Lower lobe of right lung (tissue), 2 donors: ENCODE measurements at places on chromosomes 16 and 17. TPM values are rescaled to one million over a fixed set of nuclear protein-coding genes. Genes with fewer than 3 reads are reported as not detected.

Gene NPIPB9
- 5.5 TPM for total RNA-seq

Gene NPIPA3
- 1.4 TPM for total RNA-seq

Gene RTN4RL1
- 5.8 TPM for total RNA-seq

Gene SLC13A5
- total RNA-seq = not detected

Gene MSLN
- 42.6 TPM for total RNA-seq

Gene KIF19
- 3.6 TPM for total RNA-seq

Gene AGRP
- 8.5 TPM for total RNA-seq

Gene TMEM132E
- 0.53 TPM for total RNA-seq

Gene TRAP1
- total RNA-seq = 51.8 TPM

GRCh38 chr17:33023790-33024189 lies 32.1 kb downstream of the SPACA3 start:
- no peak for DNase-seq
- H3K4me3 ChIP-seq = no peak overlapping the region

GRCh38 chr17:65389426-65389825 lies 172.0 kb downstream of the AXIN2 start:
- H3K36me3 ChIP-seq = no peaks in the 10 kb centered on the region
- no peak overlapping the region for H3K4me3 ChIP-seq
- H3K4me1 ChIP-seq = no peaks in the 10 kb centered on the region
- H3K27me3 ChIP-seq = no peaks in the 10 kb centered on the region

DNA sequence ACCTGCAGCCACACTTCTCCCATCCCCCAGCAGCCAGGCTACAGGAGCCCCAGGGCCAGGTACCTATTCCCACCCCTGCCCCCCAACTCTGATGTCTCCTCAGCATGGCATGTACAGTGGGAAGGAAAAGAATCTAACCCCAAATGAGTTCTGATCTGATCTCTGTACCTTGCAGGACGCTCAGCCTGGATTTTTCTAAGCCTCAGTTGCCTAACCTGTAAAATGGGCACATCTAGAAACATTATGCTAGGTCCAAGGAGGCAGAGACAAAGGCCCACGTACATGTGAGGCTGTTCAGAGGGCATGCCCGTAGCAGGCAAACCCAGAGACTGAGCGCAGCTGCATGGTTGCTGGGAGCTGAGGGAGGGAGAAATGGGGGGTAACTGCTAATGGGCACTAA lies 35.1 kb downstream of the SLC38A8 start:
- no peak overlapping the region for H3K4me3 ChIP-seq
- H3K4me1 ChIP-seq = no peaks in the 10 kb centered on the region
- H3K27ac ChIP-seq = no peak overlapping the region
- H3K36me3 ChIP-seq = no peaks in the 10 kb centered on the region

DNA sequence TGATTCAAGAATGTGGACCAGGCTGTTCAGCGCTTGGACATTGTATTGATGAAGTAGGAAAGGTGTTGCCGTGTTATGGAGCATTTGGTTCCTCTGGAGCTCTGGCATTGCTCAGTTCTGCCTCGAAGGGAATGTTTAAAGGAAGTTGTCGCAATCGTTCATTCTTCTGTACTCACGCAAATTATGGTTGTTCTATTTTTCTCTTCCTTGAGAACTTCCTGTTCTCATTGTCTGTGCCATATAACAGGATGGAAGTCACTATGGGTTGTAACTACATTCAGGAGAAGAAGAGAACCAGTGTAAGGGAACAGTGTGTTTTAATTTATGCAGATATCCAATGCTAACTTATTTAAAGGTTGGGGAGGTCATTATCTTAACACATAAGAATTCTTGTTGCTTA lies 13.0 kb downstream of the PCTP start:
- peaks cover 5% of the 10 kb centered on the region for H3K4me1 ChIP-seq
- peaks cover 12% of the 10 kb centered on the region for H3K36me3 ChIP-seq
- H3K27ac ChIP-seq = no peak overlapping the region
- no peak for DNase-seq
- H3K4me3 ChIP-seq = no peak overlapping the region

DNA sequence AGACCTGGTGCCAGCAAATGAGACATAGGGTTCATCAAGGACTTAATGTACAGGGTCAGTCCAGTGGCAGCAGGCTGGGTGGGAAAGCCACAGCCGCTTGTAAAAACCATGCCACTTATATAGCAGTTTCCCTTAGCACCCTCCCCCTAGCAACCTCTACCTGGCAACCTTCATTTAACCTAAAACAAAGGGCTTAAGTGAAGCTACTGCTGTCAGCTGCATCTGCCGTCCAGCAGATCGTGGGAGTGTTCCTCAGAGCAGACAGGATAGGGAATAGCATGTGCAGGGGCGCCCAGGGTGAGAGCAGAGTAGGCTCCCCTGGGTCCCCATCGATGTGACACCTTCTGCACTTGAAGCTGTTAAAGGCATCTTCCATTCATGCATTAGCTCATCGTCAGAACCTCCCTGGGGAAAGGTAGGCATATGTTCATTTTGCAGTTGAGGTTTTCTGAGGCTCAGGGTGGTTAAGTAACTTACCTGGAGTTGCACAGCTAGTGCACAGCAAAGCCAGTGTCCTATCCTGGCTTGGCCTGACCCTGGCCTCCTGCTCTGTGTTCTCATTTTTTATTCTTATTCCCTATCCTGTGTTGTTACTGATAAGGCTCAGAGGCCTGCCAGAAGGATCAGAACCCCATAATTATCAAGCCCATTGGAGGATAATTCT lies 112.5 kb downstream of the SOCS1 start:
- peaks cover 21% of the 10 kb centered on the region for H3K4me1 ChIP-seq
- H3K4me3 ChIP-seq = no peak overlapping the region
- H3K36me3 ChIP-seq = no peaks in the 10 kb centered on the region
- DNase-seq = no peak
- no peak overlapping the region for H3K27ac ChIP-seq

- H3K4me3 ChIP-seq = no peak overlapping the region
- no peaks in the 10 kb centered on the region for H3K36me3 ChIP-seq
- no peak overlapping the region for H3K27ac ChIP-seq
- H3K4me1 ChIP-seq = peaks cover 17% of the 10 kb centered on the region
- no peak for DNase-seq
Measured at GRCh38 chr16:83005653-83006160, 378.9 kb downstream of the CDH13 start.

DNA sequence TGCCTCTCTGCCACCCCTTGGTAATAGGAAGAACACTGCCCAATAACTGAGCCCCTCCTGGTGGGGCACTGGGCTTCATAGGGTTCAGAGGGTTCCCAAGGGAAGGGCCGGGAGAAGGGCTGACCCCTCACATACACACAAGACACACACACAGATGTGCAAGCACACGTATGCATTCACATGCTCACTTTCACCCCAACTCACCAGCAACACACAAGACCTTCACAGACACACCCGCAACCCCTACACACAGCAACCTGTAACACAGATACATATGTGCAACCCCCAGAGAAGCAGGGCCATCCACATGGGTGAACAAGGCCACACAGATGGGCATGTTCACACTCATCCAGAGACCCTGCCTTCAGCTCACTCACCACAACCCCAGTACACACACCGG lies 225.1 kb downstream of the ZNF423 start:
- H3K27ac ChIP-seq = no peak overlapping the region
- peaks cover 5% of the 10 kb centered on the region for H3K36me3 ChIP-seq
- DNase-seq = no peak
- H3K4me3 ChIP-seq = no peak overlapping the region
- H3K4me1 ChIP-seq = no peaks in the 10 kb centered on the region
- H3K27me3 ChIP-seq = no peaks in the 10 kb centered on the region

DNA sequence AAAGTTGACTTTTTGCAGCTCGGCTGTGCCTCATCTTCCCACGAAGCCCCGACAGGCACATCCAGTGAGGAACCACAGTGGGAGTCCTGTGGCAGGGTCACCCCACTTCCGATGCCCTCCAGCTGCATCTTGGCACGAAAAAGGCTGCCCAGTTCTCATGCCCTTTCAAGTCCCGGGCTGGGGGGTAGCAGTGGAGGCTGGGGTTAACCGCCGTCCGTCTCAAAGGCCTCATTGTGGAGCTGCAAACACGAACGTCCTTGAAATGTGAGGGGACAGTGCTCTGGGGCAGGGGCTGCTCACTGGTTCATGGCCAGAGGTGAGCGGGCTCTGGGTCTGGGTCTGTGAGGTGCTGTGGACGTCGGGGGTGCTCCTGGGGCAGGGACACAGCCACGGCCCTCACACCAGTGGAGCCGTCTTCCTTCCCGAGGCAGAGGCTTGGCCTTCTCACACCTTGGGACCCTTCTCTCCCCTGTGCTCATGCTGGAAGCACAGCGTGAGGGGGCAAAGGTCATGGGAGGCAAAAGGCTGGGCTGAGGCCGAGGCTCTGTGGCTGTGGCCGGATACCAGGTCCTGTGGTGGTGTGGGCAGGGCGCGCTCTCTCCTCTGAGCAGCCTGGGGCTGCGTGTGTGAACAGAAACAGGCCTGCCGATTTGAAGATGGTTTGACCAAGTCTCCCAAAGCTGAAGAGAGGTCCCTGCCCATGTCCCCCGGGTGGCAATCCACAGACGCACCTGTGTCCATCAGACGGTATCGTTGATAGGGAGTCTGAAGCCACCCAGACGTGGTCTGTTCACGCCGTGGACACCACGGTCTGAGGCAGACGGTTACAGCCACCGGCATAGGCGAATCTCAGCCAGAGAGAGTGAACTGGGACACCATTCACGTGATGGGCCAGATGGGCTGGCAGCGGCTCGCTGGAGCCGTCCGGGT lies 3.1 kb upstream of the MC1R start:
- no peak overlapping the region for H3K27ac ChIP-seq

GRCh38 chr17:59516451-59516850 lies 49.0 kb upstream of the DHX40 start:
- no peaks in the 10 kb centered on the region for H3K36me3 ChIP-seq
- H3K4me1 ChIP-seq = peaks cover 38% of the 10 kb centered on the region
- H3K4me3 ChIP-seq = no peak overlapping the region
- H3K27ac ChIP-seq = no peak overlapping the region
- H3K27me3 ChIP-seq = no peaks in the 10 kb centered on the region
- no peak for DNase-seq

GRCh38 chr16:86901483-86901882 lies 323.1 kb downstream of the FOXL1 start:
- H3K27me3 ChIP-seq = peaks cover 15% of the 10 kb centered on the region
- no peak overlapping the region for H3K27ac ChIP-seq
- DNase-seq = no peak
- no peaks in the 10 kb centered on the region for H3K4me1 ChIP-seq
- no peaks in the 10 kb centered on the region for H3K36me3 ChIP-seq

DNA sequence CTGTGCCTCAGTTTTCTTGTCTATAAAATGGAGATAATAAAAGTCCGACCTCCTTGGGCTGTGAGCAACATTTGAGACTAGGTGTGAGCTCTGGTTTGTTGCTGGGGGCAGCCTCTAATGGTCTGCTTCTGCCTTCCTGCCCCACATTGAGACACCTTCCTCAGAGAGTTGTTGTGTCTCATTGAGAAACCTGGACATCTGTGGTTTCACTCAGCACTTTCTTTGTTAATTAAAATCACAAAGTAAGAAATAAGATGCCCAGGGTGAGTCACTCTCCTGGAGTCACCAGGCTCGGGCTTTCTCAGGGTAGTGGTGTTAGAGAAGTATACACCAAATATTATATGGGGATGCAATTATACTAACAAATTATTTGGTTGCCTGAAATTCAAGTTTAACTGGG lies 389.2 kb upstream of the SALL1 start:
- H3K4me1 ChIP-seq = no peaks in the 10 kb centered on the region
- no peak overlapping the region for H3K27ac ChIP-seq
- H3K27me3 ChIP-seq = peaks cover 4% of the 10 kb centered on the region
- H3K4me3 ChIP-seq = no peak overlapping the region
- H3K36me3 ChIP-seq = no peaks in the 10 kb centered on the region

- DNase-seq = no peak
- H3K4me1 ChIP-seq = peaks cover 24% of the 10 kb centered on the region
- no peaks in the 10 kb centered on the region for H3K36me3 ChIP-seq
- H3K4me3 ChIP-seq = no peak overlapping the region
Measured at GRCh38 chr17:68057531-68057952, 22.0 kb downstream of the KPNA2 start.

DNA sequence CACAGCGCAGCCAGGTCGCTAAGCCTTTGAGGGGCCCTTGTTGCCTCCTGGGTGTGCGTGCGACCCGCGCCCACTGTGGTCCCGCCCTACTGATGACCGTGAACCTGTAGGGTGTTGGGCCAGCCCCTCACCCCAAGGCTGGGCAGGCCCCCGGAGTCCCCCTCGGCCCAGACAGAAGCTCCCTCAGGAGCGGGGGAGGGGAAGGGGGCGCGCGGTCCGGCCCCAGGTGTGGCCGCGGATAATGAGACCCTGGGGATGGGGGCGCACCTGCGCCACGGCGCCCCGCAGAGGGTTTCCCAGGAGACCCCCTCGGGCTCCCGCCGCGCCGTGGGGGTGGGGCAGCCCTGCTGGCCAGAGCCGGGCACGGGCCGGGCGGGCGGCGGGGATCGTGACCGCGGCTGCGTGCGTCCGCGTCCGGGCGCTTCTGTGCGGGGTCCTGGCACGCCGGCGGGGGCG lies 358 bp upstream of the ARHGDIG start:
- H3K27ac ChIP-seq = no peak overlapping the region
- H3K27me3 ChIP-seq = peaks cover 39% of the 10 kb centered on the region
- H3K4me1 ChIP-seq = peaks cover 11% of the 10 kb centered on the region
- H3K4me3 ChIP-seq = no peak overlapping the region
- H3K36me3 ChIP-seq = no peaks in the 10 kb centered on the region

- H3K27me3 ChIP-seq = no peaks in the 10 kb centered on the region
- peaks cover 56% of the 10 kb centered on the region for H3K36me3 ChIP-seq
- no peak for DNase-seq
Measured at GRCh38 chr17:4208238-4208637, 55.5 kb downstream of the ANKFY1 start.
